ENCODE measurements at places on chromosomes 5 and 9.

DNA sequence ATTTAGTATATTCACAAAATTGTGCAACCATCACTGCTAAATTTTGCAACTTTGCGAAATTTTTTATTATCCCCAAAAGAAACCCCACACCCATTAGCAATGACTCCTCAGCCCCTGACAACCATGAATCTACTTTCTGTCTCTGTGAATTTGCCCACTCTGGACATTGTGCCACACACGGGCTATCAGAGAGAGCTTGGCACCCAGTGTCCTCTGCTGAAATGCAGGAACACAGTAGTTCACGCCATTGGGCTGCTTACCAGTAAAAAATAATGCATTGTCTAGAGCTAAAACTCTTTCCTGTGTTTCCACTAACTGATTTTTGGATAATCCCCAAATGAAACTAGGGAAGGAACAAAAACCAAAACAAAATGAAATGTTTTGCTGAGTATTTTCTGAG is 60.0 kb downstream of the HRH2 start:
- no peak for DNase-seq

- no peak for DNase-seq
These were observed 99.8 kb downstream of the ATPSCKMT start for GRCh38 chr5:10149911-10150310.

- DNase-seq = no peak
These were observed 110.0 kb downstream of the MTRR start for GRCh38 chr5:7978991-7979390.

DNA sequence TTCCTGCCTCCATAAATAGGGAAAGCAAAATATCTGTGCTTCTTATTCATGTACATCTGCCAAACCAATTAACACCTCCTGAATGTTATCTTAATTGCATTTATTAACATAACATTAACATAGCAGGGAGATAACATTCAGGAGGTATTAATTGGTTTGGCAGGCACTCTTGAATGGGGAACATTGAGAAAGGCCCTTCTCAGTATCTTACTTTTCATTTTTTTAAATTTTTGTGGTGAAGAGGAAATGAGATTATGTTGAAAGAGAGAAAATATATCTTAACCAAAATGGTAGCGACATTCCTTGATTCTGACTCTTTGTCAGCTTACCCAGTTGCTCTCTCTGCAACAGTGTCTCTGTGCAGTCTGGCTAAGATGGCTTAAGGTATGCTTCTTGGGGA is 100.4 kb upstream of the TLE1 start:
- no peak for DNase-seq

DNA sequence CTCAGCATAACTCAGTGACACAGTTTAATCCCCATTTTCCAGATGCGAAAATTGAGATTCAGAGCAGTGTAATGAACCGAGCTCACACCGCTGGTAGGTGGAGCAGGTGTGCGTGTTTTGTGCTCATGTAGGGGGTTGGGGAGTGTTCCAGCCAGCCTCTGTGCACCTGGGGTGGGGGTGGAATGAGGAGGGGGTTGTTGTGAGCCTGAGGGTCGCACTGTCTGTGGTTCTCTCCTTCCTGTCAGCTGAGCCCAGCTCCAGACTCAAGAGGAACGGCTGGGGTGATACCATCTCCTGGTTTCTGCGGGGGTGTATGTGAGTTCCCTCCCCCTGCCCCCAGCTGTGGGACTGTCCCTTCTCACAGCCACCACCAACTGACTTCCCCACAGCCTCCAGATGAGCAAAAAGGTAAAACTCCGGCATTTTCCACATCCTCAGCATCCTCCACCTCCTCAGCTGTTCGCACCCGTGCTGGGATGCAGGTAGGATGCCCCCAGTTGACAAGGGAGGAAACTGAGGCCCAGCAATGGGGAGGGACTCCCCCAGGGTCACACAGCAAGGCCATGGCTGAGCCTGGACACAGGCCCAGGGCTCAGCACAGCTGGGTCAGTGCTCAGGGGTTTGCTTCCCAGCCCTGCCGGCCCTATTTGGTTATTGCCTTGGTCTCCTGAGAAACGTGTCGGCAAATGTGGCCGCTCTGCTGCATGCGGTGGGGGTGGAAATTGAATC is 2.1 kb downstream of the SH2D3C start:
- no peak for DNase-seq
